ENCODE measurements at places on chromosomes 1 and 21. TPM values are rescaled to one million over a fixed set of nuclear protein-coding genes. Genes with fewer than 3 reads are reported as not detected.

DNA sequence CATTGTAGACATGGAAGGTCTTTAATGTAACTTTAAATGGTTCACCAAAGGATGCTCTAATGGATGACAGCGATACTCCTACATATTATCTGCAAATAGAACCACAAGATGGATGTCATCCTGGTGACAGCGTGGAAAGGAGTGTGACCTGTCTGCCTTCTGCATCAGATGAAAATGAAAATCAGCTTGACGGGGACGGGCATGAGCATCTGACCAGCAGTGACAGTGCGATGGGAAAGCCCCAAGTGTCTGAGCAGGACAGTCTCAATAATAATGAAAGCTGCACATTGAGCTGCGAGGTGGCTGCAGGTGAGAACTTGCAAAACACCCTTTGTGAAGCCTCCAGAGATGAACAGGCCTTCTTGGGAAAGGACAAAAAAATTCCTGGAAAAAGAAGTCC is 25.2 kb downstream of the CNST start:
- no peak for DNase-seq

DNA sequence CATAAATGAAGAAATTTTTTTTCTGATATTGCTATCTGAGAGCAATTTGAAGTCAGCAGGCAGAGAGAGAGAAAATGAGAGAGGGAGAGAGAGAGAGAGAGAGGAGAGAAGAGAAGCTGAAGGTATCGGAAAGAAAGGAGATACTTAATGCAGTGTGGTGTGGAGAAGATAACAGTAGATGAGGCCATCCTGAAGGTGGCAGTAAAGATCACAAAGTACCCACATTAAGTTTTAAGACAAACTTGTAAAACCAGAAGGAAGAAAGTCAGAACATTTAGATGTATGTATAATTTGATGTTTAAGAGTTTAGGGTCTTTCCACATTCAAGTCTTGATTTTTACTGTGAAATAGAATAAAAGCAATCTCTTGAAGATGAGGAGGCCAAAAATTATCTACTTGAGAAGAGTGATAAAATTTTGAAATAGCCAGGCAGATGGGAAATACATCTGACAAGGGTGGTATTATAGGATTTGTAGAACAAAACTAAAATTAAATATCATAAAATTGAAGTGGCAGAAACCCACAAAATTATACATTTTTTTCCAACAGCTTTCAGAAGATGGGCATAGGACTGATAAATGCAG is 1753.4 kb downstream of the MRPL39 start:
- peak; percentile 64 for DNase-seq

DNA sequence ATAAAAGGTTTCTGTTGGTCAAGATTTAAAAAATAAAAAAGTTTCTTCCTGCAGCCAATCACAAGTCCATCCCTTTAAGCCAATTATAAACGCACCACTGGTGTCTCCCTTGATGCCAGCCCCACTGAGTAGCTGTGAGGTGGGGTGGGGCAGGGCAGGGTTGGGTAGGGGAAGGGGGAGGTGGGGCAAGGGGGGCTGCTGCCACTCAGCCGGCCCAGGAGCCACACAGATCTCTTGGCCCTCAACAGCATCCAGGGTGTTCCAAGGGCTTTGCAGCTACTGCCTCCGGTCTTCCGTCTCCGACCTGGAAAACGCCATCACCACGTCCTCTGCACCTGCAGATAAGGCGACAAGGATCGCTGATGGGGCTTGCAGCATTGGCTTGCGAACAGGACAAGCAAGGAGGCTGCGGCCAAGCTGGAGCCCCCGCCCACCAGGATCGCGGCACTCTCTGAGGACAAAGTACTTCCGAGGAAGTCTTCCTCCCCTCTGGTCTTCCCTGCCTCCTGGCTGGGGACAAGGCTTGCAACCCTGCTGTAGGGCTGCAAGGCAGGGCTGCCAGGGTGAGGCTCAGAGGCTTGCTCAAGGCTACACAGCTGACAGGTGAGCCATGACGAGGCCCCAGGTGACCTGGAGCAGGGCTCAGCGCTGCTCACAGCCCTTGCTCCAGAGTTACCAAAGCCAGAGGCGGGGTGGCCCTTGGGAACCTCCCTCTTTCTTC is 26.8 kb upstream of the CLSTN1 start:
- DNase-seq: no peak

DNA sequence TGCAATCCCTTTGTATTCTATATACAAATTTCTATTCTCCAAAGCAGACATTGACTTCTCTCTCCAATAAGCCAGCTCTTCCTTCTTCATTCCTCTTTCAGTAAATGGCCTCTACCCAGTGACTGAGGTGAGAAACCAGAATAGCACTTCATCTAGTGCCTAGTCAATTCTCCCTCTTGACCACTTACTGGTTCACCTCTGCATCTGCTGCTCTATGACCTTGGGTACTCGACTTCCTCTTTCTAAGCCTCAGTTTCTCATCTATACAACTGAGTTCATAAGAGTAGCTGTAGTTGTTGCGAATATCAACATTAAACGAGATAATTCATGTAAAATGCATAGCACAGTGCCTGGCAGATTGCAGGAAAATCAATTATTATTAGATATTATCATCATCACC is 12.4 kb downstream of the LYST start:
- no peak for DNase-seq

Gene TPTE
- total RNA-seq: not detected

DNA sequence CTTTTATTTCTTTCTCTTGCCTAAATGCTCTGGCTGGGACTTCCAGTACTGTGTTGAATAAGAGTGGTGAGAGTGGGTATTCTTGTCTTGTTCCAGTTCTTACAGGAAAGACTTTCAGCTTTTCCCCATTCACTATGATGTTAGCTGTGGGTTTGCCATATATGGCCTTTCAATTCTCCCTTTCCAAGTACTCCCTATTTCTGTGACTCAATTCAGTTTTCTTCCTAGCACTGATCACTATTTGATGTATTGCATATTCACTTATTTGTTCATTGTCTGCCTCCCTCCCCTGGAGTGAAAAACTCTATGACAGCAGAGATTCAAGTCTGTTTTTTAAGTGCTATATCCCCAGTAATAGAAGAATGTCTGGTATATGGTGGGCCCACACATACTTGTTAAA is 618.2 kb upstream of the CAMK1G start:
- no peak for DNase-seq

DNA sequence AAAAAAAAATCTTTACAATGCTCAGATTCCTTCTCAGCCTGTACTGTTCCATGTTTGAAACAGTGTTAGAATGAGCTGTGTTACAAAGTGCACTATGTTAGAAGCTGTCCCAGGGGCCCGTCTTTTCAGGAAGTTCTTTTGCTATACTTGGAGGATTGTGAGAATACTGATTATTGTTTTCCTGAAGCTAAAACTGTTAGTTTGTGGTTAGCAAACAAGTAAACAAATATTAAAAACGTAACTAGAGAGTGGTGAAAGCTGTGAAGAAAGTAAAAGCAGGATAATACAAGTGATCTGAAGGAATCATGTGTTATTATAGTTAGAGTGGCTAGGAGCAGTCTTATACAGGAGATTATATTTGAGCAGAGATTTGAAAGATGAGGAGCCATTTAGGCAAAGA is 35.6 kb downstream of the CAMSAP2 start:
- DNase-seq: no peak

DNA sequence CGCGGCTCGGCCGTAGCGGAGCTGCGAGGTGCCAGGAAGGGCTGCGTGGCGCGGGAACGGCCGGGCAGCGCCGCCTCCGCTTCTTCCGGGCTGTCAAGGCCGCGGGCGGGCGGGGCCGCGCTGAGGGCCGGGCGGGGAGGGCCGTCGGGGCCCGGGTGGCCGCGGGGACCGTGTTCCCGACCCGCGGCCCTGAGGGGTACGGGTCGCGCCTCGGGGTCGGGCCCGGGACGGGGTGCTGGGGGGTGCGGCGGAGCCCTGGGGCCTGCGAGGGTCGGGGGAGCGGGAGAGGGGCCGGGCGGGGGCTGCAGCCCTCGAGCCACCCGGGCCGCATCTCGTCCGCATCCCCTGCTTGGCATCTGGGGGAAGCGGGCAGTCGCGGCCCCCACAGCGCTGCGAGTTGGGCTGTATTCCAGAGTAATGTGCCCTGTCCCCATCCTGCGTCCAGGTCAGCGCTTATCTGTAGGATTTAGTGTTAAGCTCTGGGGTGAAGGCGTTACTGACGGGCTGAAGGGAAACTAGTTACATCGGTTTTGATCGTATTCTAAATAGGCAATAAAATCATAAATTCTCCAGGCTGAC is 379 bp downstream of the RER1 start:
- peak; percentile 49 for DNase-seq

Gene KLHDC7A
- not detected for total RNA-seq

Gene GPN2
- 32.6 TPM for total RNA-seq

- DNase-seq: no peak
Observed at GRCh38 chr1:115189814-115190539, 100.7 kb upstream of the TSPAN2 start.

- peak; percentile 92 for DNase-seq
Observed at GRCh38 chr1:202968895-202969295, 1.8 kb upstream of the CYB5R1 start.

DNA sequence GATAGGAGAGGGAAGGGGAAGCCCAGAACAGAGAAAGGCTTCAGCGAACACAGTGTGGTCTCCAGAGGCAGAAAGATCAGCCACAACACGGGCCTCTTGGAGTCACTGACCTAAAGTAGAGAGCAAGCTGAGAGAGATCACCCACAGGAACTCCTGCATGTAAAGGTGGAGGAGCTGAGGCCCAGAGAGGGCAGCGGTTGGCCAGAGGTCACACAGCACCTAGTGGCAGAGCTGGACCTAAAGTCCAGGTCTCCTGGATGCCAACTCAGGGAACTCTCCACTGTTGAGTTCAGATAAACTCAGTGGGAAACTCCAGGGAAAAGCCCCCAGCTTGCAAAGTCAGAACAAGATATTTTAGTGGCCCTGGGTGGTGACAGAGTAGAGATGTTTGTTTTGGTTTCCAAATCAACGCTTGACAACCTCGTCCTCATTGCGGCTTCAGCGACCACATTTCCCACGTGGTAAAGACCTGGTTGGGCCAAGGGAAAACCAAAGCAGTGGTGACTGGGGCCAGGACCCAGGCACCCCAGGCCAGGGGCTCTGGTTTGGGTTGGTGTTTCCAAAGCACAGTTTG is 4.6 kb downstream of the IFFO2 start:
- no peak for DNase-seq

Gene POFUT2
- total RNA-seq: 18.0 TPM

GRCh38 chr1:43460988-43461693 is 7.4 kb upstream of the HYI start:
- no peak for DNase-seq

Gene MATN1
- total RNA-seq: 0.19 TPM

DNA sequence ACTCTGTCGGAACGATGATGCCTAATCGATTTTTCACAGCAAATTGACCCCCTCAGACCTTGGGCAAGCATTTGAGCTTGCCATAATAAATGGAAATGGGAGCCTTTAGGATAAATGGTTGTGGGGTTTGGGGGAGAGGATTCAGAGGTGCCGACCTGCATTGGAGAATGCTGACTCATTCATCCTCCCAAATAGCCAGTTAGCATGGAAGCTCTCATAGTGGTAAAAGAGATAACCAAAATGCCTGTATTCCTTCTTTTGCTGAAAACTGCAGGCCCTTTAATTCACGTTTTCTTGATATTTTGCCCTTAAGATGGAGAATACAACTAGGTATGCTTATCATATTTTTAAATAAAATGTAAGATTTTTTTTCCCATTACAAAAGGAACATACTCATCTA is 392.6 kb upstream of the DEPDC1 start:
- no peak for DNase-seq

GRCh38 chr1:113835686-113836290 is 23.5 kb upstream of the RSBN1 start:
- peak; percentile 90 for DNase-seq

Gene PERM1
- total RNA-seq: not detected

DNA sequence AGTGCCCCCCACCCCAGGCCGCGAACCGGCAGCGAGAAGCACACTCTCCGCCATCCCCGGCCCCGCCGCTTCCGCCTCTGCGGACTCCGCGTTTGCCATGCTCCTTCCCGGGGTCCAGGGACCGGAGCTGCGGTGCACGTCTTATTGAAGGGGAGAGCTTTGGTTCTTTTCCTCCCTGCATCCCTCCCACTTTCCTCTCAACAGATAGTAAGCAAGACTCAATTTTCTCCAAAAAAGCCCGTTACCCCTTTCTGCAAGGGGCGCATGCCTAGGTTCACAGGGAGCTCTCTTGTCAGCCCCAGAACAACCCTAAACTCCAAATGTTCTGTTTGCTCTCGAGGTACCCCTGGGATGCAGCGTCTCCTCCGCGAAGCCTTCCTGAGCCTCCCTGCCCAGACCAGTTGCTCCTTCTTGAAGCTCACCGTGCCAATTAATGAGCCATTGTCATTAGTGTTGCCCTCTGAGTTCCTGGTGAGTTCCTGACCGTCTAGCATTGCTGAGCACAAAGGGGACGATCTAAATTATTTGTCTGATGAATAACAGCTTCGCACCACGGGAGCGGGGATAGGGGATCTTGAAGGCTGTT is 8.1 kb downstream of the FOXD3 start:
- no peak for DNase-seq

DNA sequence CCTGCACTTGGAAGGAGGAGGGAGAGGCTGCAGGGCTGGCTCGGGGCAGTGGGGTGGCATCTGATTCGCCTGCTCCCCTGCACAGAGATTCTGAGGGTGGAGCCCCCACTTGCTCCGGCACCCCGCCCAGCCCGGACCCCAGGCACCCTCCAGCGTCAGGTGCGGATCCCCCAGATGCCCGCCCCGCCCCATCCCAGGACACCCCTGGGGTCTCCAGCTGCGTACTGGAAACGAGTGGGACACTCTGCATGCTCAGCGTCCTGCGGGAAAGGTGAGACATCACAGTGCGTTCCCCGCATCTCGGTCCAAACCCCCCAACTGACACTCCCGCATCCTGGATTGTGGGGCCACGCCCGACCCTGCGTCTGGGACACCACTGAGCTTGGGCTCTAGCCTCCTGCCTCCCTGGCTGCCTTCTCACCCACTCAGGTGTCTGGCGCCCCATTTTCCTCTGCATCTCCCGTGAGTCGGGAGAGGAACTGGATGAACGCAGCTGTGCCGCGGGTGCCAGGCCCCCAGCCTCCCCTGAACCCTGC is 7.9 kb downstream of the ADAMTSL4 start:
- no peak for DNase-seq

Gene TMPRSS15
- total RNA-seq: 0.19 TPM

DNA sequence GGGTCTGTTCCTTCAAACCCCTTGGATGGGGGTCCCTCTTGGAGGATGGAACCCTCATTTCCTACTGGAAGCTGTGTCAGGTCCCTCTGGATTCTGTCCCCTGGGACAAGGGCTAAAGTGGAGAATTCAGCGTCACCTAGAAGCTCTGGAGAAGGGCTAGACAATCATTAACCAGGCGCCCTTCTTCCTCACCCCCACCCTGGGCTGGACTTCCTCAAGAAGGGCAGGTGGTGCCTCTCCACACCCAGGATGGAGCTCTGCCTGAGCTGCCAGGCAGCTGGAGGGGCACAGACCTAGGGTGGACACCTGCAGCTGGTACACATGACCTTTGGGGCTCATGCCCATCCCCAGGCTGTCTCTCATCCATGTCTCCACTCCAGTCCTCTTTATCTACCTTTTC is 3.6 kb downstream of the CELF3 start:
- DNase-seq: no peak

- peak; percentile 73 for DNase-seq
Observed at GRCh38 chr1:28602536-28603439, 10.7 kb downstream of the RAB42 start.

Data from Karpas-422 (cell line).